Omental fat pad (tissue), 4 donors: ENCODE measurements at places on chromosomes 13 and 19. TPM values are rescaled to one million over a fixed set of nuclear protein-coding genes. Genes with fewer than 3 reads are reported as not detected.

RGCC gene
- 142 TPM for total RNA-seq

POSTN gene
- total RNA-seq: 85.6 TPM

CACNG8 gene
- total RNA-seq: not detected

VSTM2B gene
- total RNA-seq: not detected

SMAD9 gene
- 22.9 TPM for total RNA-seq

SGTA gene
- total RNA-seq: 37.9 TPM

LILRA1 gene
- 7.1 TPM for total RNA-seq

TMEM145 gene
- 0.24 TPM for total RNA-seq
